ENCODE measurements at places on chromosomes 2 and 18. TPM values are rescaled to one million over a fixed set of nuclear protein-coding genes. Genes with fewer than 3 reads are reported as not detected.

- no peak for DNase-seq
Measured at GRCh38 chr18:13229001-13229671, 10.6 kb downstream of the LDLRAD4 start.

- DNase-seq: no peak
Measured at GRCh38 chr2:158583923-158584322, 127.2 kb downstream of the PKP4 start.

- DNase-seq: no peak
Measured at GRCh38 chr2:239173301-239173700, 227.5 kb downstream of the HDAC4 start.

DNA sequence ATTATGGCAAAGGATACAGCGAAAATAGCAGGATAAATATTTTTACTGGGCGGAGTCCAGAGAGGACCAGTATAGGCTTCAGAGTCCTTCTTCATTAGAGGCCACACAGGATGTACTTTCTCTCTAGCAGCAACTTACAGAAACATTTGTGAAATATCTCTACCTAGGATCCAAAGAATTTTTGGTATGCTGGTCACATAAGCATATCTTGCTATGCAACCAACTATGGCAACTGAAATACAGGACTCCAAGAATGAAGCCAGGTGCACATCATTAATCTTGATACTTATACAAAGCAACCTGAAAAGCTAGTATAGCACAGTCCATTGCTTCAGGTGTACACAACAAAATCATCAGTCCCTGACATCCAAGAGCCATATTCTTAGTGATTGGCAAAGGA, 59.1 kb upstream of the NABP1 start:
- no peak for DNase-seq

GRCh38 chr2:229800997-229801754, 86.8 kb upstream of the DNER start:
- DNase-seq: peak; percentile 23

The PRADC1 gene
- polyA plus RNA-seq: 31.5 TPM

- DNase-seq: no peak
Measured at GRCh38 chr2:147083664-147084063, 761.2 kb upstream of the ACVR2A start.

- DNase-seq: no peak
Measured at GRCh38 chr2:127045792-127046501, 61.0 kb downstream of the BIN1 start.

The TRIM54 gene
- not detected for polyA plus RNA-seq

GRCh38 chr2:167293172-167293781, 405.0 kb downstream of the XIRP2 start:
- no peak for DNase-seq

The EML6 gene
- polyA plus RNA-seq: 0.42 TPM

DNA sequence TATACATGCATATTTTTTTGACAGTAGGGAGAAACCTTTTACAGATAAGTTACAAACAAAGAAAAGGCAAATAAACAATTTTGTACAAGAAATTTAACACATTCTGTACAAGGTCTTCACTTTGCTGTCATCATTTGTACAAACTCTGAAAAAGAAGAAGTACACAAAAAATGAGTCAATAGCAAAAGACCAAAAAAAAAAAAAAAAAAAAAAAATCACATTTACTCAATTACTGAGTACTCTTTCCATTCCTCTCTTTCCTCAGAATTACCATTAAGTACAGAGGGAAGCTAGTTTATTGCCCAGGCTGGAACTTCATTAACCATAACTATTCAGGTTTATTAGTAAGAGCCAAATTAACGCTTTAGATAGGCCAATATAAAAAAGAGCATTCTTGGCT, 5.6 kb upstream of the STPG4 start:
- no peak for DNase-seq

The HOXD13 gene
- not detected for polyA plus RNA-seq

The REEP1 gene
- polyA plus RNA-seq: 0.16 TPM

DNA sequence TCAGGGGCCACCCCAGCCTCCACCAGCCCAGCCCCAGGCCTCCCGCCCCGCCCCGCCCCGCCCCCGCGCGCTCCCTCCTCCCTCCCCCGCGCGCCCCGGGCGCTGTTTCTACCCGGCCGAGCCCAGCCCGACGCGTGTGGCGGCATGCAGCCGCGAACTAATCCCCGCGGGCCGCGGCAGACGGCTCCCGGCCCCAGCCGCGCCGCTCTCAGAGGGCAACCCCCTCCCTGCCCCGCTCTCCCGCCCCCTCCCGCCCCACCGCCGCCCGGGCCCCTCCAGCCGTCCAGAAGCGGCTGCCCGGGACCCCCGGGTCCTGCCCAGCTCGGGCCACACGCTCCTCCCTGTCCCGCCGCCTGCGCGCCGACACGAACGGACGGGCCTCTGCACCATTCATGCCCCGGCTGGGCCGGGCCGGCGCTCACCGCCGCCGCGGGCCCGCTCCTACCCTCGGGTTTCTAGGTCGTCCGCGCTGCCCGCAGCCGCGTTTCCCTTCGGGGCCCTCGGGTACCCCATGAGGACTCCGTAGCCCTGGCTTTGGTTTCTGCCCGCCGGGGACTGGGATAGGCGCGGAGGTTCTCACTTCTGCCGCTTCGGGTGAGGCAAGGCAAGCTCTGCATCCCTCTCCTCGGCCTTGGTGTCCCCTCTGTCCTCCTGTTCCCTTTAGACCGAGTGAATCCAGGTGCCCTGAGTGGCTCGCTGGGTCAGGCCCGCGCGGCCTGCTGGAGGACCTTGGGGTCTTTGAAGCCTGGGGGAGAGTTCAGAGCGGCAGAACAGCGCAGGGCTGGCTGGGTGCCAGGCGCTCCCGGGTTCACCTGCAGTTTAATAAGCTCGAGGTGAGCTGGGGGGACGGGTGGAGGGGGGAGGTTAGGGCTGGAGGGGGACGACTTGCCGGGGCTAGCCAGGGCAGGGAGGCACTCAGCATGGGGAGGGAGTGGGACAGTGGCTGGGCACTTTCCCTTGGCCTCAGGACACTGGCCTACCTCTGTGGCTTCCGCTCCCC, 3.1 kb downstream of the WNT10A start:
- DNase-seq: no peak

The CNGA3 gene
- polyA plus RNA-seq: not detected

- no peak for DNase-seq
Measured at GRCh38 chr2:29931818-29932217, 10.4 kb upstream of the ALK start.

GRCh38 chr2:98379311-98380202, 33.3 kb downstream of the CNGA3 start:
- no peak for DNase-seq

DNA sequence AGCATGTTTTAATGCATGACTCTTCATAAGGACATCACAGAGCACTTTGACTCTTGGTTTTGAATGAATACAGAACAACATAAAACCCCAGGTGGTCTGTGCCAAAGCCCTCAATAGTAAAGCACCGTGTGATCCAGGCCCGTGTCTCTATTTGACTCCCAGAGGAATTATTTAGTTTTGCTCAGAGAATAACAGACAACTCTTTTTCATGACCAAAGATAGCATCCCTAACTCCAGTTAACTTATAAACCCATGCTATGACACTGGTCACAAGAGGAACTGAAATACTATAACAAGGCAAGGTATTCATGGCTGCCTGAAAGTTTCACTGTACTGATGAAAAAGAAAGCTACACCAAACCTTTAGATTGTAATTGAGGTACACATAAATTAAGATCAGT, 128.4 kb downstream of the IKZF2 start:
- peak; percentile 87 for DNase-seq

- no peak for DNase-seq
Measured at GRCh38 chr2:23425885-23426262, 40.9 kb downstream of the KLHL29 start.

Measured in GM12878 (cell line).